ENCODE measurements at places on chromosomes 11 and 22. TPM values are rescaled to one million over a fixed set of nuclear protein-coding genes. Genes with fewer than 3 reads are reported as not detected.

The SF1 gene
- 299 TPM for polyA plus RNA-seq

GRCh38 chr11:108501396-108501795 lies 3.2 kb upstream of the POGLUT3 start:
- no peak for DNase-seq

DNA sequence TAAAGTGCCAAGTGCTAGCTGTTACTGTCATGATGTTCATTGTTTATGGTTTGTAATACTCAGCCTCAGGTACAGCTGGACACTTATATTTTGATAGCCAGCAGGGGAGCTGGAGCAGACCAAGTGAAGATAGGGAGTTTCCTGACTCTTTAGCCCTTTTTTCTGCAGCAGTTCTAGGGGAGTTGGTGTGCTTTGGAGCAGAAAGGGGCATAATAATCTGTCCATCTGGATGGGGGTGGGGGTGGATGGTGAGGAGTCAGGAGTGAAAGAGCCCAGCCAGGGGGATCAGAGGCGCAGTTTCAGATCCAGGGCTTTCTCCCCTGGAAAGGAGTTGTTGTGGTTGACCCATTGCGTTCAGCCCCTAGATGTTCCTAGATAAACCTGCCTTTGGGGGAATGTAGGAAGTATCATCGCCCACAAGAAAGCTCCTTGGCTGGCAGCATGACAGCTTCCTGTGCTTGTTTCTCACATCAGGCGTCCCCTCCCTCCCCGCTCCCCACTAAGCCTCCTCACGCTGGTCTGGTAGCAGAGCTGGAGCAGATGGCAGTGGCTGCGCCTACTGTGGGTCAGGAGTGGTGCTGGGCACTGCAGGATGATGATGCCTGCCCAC lies 41.9 kb downstream of the MED15 start:
- no peak for DNase-seq

The TREH gene
- polyA plus RNA-seq, result 1.5 TPM

DNA sequence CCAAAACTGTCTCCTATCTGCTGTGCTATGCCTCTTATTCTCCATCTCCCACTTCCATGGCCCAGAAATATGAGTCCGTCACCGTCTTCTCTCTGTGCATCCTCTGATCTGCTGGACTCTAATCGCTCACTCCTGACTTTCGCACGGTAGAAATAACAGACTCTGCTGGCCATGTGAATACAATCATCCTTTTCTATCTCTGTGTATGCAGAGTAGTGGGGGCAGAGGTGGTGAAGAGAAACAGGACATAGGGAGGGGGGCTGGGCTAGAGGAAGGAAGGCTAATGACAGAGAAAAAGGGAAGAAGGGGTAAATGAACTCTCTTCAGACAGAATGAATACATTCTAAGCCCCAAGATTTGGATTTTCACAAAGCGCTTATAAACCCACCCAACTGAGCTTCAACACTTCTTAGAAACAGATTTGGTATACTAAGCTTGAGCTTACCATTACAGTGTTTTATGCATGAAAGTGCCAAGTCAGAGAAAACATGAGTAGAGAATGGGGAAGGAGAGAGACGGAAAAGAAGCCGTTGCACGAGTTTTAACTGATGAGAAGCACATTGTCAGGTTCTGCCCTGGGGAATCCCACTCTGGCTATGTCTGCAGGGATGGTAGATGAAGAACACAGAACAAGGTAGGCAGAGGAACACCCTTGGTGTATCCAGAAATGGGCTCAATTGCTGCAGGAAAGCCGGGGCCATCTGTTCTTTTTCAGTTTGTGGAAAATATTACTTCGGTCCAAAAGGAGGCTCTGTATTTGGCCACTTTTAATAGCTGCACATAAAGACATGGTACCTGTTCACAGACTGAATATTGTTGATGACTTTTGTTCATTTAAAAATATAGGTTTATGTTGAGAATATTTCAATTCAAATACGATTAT lies 324.7 kb downstream of the ETS1 start:
- no peak for DNase-seq

- DNase-seq, result no peak
Measured at GRCh38 chr11:118922745-118923627, 2.7 kb downstream of the BCL9L start.

- DNase-seq, result no peak
Measured at GRCh38 chr11:118842369-118842768, 41.3 kb upstream of the CXCR5 start.

The ANO9 gene
- 0.72 TPM for polyA plus RNA-seq

GRCh38 chr22:25490896-25491295 lies 73.6 kb upstream of the GRK3 start:
- no peak for DNase-seq

The HORMAD2 gene
- polyA plus RNA-seq, result not detected

- DNase-seq, result no peak
Measured at GRCh38 chr11:134581121-134581626, 169.1 kb upstream of the B3GAT1 start.

DNA sequence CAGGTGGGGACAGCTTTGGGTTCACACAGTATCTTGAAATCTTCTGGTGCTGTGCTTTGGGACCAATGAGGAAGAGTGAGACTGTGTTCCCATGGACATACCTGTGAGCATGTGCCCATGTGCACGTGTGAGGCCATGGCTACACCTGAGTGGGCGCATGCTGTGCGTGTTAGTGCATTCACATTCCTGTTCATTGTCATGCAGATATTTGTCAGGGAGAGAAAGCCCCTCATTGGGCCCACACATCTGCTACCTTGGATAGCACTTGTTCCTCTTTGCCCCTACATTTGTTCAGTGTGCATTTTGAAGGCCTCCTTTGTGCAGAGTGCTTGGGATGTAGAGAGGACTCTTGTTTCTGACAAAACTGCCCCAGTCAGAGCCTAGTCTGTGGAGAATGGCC lies 154.3 kb upstream of the E2F8 start:
- DNase-seq, result no peak

The OR2AG1 gene
- polyA plus RNA-seq, result 0.06 TPM

- DNase-seq, result no peak
Measured at GRCh38 chr22:35076630-35077029, 10.7 kb downstream of the ISX start.

The OR52B6 gene
- polyA plus RNA-seq, result not detected

DNA sequence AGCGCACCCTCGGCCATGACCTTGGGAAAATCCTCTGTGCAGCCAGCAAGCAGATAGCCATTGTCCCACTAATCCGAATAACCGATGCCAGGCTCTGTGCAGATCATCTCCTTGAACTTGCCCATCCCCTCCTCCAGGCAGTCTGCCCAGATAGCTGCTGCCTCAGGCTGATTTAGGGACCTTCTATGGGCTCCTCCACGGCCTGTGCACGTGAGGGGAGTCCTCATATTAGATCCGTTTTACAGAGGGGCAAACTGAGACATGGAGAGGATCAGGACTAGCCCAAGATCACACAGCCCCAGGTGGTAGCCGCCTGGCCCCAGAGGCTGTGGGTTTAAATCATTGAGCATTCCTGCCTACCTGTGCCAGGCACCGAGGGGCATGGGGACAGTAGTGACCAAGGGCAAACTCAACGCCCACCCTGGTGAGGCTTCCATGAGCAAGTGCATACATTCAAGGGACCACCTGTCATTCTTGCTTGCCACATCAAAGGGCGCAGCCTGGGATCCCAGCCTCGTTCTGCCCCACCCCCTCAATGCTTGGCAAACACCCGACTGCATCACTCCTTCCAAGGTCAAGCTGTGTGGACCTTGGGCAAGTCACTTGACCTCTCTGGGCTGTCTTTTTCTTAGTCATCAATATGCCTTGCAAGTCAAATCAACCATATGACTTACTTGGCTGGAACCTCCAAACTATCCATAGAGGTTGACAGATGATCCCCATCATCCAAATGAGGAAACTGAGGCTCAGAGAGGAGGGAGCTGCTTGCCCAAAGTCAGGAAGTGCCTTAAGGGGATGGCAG lies 131.6 kb downstream of the MN1 start:
- DNase-seq, result no peak

- DNase-seq, result no peak
Measured at GRCh38 chr11:107359701-107360100, 97.9 kb downstream of the CWF19L2 start.

The HBE1 gene
- 97.8 TPM for polyA plus RNA-seq

DNA sequence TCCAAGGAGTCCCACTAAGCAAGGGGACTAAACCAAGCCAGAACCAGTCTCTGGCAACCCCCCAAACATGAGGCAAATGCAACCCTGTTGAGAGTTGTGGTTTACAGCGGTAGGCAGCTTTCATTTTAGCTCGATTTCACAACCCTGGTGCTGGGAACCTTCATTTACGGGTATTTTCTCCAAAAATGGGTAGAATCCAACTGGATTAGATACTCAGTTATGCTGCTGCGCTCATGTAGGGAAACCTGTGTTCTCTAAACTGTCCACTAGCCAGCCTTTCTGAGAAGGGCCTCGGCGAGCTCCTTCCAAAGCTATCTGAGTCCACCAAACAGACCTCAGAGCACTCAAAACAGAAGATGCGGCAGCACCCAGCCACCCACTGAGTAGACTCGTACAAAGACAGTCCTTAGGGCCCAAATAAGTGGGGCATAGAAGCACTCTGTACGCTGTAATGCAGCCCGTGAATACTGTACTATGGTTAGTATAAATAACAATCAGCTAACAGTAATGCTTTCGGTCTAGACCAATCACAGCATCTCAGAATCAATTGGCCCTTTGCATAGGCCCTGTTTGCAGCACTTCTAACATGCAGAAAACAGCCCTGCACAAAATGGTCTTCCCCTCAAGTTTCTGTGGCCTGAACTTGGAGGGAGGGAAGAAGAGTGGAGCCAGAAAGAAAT lies 104.7 kb downstream of the ETS1 start:
- DNase-seq, result no peak

DNA sequence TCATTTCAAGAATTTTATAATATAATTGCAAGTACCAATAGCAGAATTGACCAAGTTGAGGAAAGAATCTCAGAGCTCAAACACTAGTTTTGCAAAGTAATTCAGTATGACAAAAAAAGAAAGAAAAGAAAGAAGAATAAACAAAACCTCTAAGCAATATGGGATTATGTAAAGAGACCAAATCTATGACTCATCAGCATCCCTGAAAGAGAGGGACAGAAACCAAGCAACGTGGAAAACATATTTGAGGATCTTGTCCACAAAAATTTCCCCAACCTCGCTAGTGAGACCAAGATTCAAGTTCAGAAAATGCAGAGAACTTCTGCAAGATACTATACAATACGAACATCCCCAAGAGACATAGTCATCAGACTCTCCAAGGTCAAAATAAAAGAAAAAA lies 203.7 kb upstream of the DDI1 start:
- DNase-seq, result no peak

The PNPLA5 gene
- polyA plus RNA-seq, result not detected

DNA sequence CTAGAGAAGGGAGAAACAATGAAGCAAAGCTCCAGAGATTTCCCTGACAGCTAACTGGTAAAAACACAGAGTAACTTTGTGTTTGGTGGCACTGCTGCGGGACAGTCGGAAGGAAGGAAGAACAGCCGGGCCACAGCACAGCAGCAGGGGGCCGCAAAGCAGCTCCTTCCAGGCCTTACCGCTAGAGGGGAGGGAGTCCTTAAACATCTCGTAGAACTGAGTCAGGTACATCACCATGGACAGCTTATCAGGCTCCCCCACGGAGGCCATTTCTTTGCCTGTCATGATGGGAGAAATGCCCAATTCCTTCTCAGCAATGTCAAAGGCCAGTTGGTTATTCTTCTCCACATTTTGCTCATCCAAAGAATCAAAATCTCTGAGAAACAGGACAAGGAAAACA lies 114.6 kb upstream of the BID start:
- DNase-seq, result no peak

- DNase-seq, result no peak
Measured at GRCh38 chr11:74701351-74701750, 29.9 kb downstream of the CHRDL2 start.

The PAK1 gene
- polyA plus RNA-seq, result 90.3 TPM

- no peak for DNase-seq
Measured at GRCh38 chr11:119445379-119445778, 22.4 kb upstream of the THY1 start.

- no peak for DNase-seq
Measured at GRCh38 chr22:39301926-39302325, 17.5 kb downstream of the RPL3 start.

GRCh38 chr11:105609341-105609781 lies 512 bp upstream of the GRIA4 start:
- no peak for DNase-seq

GRCh38 chr22:44947049-44947448 lies 62.8 kb downstream of the PHF21B start:
- no peak for DNase-seq

GRCh38 chr22:44351685-44352377 lies 39.1 kb upstream of the SHISAL1 start:
- no peak for DNase-seq

GRCh38 chr11:11476499-11476898 lies 123.4 kb upstream of the CSNK2A3 start:
- DNase-seq, result no peak

The CHKB gene
- polyA plus RNA-seq, result 82.6 TPM

DNA sequence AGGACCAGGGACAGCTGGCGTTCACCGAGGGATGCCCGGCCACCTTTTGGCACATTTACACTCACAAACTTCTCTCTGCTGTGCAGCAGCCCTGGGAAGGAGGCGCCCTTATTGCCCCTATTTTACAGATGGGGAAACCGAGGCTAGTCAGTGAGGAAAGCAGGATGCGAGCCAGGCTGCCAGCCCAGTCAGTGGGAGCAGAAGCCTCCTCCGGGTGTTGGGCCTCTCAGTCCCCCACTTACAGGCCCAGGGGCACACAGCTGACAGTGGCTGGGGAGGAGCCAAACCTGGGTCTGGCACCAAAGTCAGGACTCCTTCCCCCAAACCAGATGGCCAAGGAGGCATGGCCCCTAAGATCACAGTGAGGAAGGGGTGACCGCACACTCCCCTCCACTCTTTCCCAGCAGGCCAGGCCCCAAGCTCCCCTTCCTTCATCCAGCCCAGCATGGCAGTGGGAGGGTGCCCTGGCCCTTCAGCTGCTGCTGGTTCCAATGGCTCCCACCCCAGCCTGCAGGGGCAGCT lies 121.4 kb upstream of the ANO1 start:
- no peak for DNase-seq

- DNase-seq, result no peak
Measured at GRCh38 chr11:118239509-118240205, 12.5 kb downstream of the MPZL3 start.

The PIWIL4 gene
- polyA plus RNA-seq, result 4.2 TPM

DNA sequence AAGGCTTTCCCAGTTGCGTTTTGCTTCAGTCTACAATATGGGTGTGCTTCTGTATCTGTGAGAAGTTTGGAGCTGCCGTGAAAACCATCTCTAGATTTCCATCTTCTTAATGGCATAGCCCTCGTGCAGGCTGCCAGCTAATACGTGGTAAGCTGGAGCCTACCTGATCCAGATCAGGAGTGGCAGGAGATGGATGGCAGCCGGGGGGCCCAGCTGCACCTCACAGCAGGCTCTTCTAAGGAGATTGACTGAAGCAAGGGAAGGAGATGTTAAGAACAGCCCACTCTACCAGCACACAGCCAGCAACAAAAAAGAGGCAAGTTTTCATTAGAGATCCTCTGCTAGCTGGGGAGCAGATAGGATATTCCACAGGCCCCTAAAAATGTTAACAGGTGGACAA lies 115.5 kb downstream of the MSANTD4 start:
- DNase-seq, result no peak

GRCh38 chr22:42651134-42651533 lies 1.9 kb upstream of the CYB5R3 start:
- no peak for DNase-seq

GRCh38 chr11:117520201-117520600 lies 192.5 kb downstream of the CEP164 start:
- no peak for DNase-seq
